ENCODE measurements at places on chromosomes 2 and 18.

- no peak for DNase-seq
Observed at GRCh38 chr2:10610213-10610910, 79.4 kb downstream of the NOL10 start.

- no peak for DNase-seq
Observed at GRCh38 chr2:155651851-155652250, 680.7 kb downstream of the NR4A2 start.

- DNase-seq: no peak
Observed at GRCh38 chr2:53437371-53437770, 330.2 kb upstream of the CHAC2 start.

GRCh38 chr2:239955087-239955988, 69.8 kb downstream of the NDUFA10 start:
- no peak for DNase-seq
